ENCODE measurements at places on chromosomes 2 and 18. TPM values are rescaled to one million over a fixed set of nuclear protein-coding genes. Genes with fewer than 3 reads are reported as not detected.

The UGT1A5 gene
- total RNA-seq = not detected

The BCL11A gene
- total RNA-seq = 0.37 TPM

The RBKS gene
- 1.4 TPM for total RNA-seq

The MROH2A gene
- total RNA-seq = not detected

The ST6GAL2 gene
- total RNA-seq = 0.11 TPM

The IFIH1 gene
- 5.7 TPM for total RNA-seq

The FAM110C gene
- not detected for total RNA-seq

The MEIS1 gene
- total RNA-seq = 131 TPM

The ONECUT2 gene
- total RNA-seq = under 0.01 TPM

The PRKAG3 gene
- not detected for total RNA-seq

The DNAJC27 gene
- 6.0 TPM for total RNA-seq

The PSMG2 gene
- 51.0 TPM for total RNA-seq

The TRAPPC12 gene
- 57.3 TPM for total RNA-seq

The LPIN2 gene
- 48.0 TPM for total RNA-seq

The TMEM247 gene
- not detected for total RNA-seq

The HOXD4 gene
- total RNA-seq = 0.22 TPM

The LGALSL gene
- 3.1 TPM for total RNA-seq

The CPO gene
- 0.12 TPM for total RNA-seq
